ENCODE measurements at places on chromosomes 5 and 9.

- peak; percentile 6 for DNase-seq
These were observed 14.3 kb downstream of the CTSL start for GRCh38 chr9:87740209-87740608.

- DNase-seq = no peak
These were observed 22.8 kb downstream of the FPGS start for GRCh38 chr9:127825319-127826051.

- DNase-seq = no peak
These were observed 352.7 kb upstream of the CD180 start for GRCh38 chr5:67549296-67549618.

GRCh38 chr5:160938532-160938931 is 86.5 kb upstream of the ATP10B start:
- no peak for DNase-seq

Data from IMR-90 (cell line).